ENCODE measurements at places on chromosomes 5 and 9. TPM values are rescaled to one million over a fixed set of nuclear protein-coding genes. Genes with fewer than 3 reads are reported as not detected.

DNA sequence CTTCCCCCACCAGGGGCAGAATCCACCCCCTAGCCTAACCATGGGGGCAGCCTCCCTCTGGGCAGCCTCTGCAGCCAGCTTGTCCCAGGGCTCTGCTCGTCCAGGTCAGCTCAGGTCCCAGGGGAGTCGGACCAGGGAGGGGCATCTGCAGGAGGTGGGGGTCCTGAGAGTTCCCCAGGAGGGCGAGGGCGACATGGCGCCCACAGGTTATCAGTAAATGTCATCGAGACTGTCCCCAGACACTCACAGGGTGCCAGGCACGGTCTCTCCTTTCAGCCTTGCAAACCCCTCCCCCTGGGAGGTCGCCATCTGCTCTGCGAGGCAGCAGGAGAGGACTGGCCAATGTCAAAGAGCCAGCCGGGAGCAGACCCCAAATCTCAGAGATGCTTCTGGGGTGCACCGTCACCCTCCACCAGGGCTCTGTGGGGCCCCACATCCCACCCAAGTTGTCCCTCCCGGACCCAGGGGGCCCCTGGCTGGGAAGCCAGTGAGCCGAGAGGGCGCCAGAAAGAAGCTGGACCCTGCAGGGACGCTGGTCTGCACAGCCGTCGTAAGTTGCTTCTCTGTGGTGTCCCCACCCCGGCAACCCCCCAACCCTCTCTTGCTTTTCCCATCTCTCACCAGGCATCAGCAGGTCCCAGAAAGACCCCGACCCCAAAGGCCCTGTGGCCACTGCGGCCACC is 69.3 kb downstream of the NTNG2 start:
- no peak for DNase-seq

- DNase-seq = peak; percentile 67
Observed at GRCh38 chr5:95846554-95847260, 24.2 kb upstream of the GLRX start.

DNA sequence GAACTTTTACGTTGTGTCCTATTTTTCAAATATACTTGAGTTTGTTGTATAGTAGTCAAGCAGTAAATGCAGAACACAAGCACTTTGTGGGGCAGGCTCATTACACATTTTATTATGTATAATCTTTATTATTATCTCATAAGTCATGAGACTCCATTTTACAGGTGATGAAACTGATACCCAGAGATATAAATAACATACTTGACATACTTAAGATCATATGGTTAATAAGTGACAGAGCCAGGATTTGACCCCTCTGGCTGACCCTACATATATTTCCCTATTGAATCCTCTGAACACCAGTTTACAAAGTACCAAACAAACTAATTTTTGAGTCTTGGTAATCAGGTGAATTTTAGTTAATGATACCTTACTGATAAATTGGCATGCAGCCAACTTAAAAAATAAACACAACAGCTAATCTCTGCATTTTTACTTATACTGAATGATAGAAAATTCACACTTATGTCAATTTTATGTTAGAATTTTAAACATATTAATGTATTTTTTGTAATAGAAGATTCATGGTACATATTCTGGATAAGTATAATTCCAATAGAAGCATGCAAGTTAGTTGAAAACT is 305.0 kb upstream of the MEF2C start:
- DNase-seq = no peak

The PALM2AKAP2 gene
- total RNA-seq = 22.3 TPM

The TCERG1 gene
- total RNA-seq = 67.2 TPM

- peak; percentile 66 for DNase-seq
Observed at GRCh38 chr9:82334286-82334685, 345.7 kb downstream of the SPATA31D1 start.

The HEMGN gene
- total RNA-seq = not detected

All from mammary epithelial cell (primary cell).